ENCODE measurements at places on chromosomes 7 and 10.

- H3K4me3 ChIP-seq = no peak overlapping the region
- H3K27me3 ChIP-seq = peaks cover 31% of the 10 kb centered on the region
- no peaks in the 10 kb centered on the region for H3K36me3 ChIP-seq
- DNase-seq = peak; percentile 94
- no peaks in the 10 kb centered on the region for H3K4me1 ChIP-seq
- no peak overlapping the region for H3K27ac ChIP-seq
Observed at GRCh38 chr10:128540781-128541761, 414.8 kb upstream of the MKI67 start.

DNA sequence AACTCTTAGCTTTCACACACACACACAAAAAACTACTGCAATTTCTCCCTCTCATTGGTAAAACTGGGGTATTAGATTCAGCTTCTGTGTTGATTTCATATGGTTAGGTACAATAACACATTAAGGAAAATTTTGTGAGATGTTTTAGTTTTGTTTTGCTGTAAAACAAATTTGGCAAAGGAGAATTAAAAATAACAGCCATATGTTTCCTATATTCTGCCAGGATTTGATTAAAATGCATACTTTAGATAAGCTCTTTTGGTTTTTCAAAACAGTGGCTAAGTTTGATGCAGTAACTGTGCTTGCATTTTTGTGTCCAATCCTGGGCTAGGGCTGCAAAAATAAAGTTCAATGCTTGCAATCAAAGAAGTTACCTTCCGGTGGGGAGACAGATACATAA, 126.3 kb downstream of the CALCR start:
- no peak overlapping the region for H3K4me3 ChIP-seq
- H3K36me3 ChIP-seq = no peaks in the 10 kb centered on the region
- no peaks in the 10 kb centered on the region for H3K27me3 ChIP-seq
- DNase-seq = peak; percentile 5

GRCh38 chr10:43166880-43167497, 28.7 kb downstream of the CSGALNACT2 start:
- DNase-seq = no peak
- no peak overlapping the region for H3K4me3 ChIP-seq
- no peaks in the 10 kb centered on the region for H3K27me3 ChIP-seq
- H3K4me1 ChIP-seq = no peaks in the 10 kb centered on the region

- H3K36me3 ChIP-seq = no peaks in the 10 kb centered on the region
- H3K27ac ChIP-seq = no peak overlapping the region
- no peaks in the 10 kb centered on the region for H3K27me3 ChIP-seq
Observed at GRCh38 chr7:122748195-122748594, 45.5 kb upstream of the RNF148 start.

GRCh38 chr7:75639071-75639885, 99.5 kb downstream of the HIP1 start:
- H3K36me3 ChIP-seq = no peaks in the 10 kb centered on the region
- peak overlapping the region; percentile 60 for H3K4me3 ChIP-seq
- peak overlapping the region; percentile 83 for H3K27ac ChIP-seq
- H3K4me1 ChIP-seq = peaks cover 15% of the 10 kb centered on the region

DNA sequence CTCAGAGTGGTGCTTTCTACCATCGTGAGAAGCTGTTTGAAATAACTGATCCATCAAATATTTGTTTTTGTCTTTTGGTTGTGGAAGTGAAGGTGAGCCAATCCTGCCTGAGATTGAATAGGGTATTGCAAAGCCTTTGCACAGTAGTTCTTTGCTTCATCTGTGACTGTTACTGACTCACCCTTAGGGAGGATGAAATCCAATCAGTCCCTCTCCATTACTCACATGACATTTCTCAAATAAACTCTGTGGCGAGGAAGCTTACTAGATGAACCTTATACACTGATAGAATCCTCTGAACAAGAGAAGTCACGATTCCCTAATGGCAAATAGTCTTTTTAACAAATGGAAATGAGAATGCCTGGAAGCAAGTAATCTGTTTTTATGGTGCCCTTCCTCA, 31.9 kb downstream of the HEPACAM2 start:
- H3K36me3 ChIP-seq = no peaks in the 10 kb centered on the region
- H3K4me3 ChIP-seq = no peak overlapping the region
- no peaks in the 10 kb centered on the region for H3K4me1 ChIP-seq
- DNase-seq = no peak
- H3K27ac ChIP-seq = no peak overlapping the region

DNA sequence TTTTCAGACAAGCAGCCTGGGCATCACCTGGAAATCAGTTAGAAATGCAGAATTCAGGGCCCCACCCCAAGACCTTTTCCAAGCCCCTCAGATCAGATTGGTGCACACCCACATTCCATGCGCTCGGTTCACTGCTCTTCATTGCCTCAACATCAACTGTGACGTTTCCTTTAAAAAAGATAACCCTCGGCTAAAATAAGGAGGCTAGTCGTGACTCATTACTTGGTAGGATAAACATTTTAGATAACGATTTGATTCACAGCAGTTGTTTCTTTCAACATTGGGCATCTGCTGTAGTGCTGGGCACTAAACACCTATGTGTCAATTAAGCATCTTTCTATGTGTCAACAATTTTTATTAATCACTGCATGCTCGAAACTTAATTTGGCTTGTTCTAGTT, 191.1 kb upstream of the LRGUK start:
- H3K27me3 ChIP-seq = no peaks in the 10 kb centered on the region
- H3K36me3 ChIP-seq = peaks cover 7% of the 10 kb centered on the region
- no peak overlapping the region for H3K4me3 ChIP-seq
- H3K4me1 ChIP-seq = no peaks in the 10 kb centered on the region
- no peak for DNase-seq
- no peak overlapping the region for H3K27ac ChIP-seq

DNA sequence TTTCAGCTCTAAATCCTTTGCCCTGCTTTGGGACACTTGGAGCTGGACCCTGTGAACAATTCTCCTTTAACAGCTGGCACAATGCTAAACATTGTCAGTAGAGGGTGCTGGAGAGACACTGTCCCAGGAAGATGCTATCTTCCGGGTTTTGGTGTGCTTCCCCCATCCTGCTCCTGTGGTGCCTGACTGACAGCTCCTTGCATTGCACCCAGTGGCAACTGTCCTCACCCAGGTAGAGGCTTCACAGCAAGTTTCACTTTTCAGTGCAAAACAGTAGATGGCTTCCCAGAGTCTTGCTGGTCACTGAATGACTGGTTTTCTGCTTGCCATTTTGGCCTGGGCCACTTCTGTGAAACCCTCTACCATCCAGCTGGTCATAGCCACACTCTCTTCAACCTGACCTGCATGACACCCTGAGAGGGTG, 77.3 kb downstream of the CDC14C start:
- peak; percentile 16 for DNase-seq
- H3K27me3 ChIP-seq = no peaks in the 10 kb centered on the region
- H3K27ac ChIP-seq = no peak overlapping the region
- no peaks in the 10 kb centered on the region for H3K36me3 ChIP-seq

DNA sequence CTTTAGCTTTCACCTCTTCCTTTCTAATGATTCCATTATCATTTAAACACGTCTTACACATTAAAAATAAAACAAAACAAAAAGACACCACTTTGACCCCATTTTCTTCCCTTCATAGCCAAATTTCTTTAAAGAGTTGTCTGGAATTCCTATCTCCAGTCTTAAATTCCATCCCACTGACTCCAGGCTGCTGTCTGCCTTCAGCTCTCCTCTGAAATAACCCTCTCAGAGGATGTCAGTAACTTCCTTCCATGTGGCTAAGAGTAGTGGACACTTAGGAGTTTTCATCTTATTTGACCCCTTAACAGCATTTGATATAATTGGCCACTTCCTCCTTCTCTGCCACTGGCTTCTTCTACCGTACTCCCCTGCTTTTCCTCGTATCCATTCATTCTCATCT, 69.6 kb upstream of the MKX start:
- H3K27me3 ChIP-seq = no peaks in the 10 kb centered on the region
- no peak overlapping the region for H3K4me3 ChIP-seq
- DNase-seq = no peak
- no peaks in the 10 kb centered on the region for H3K4me1 ChIP-seq

DNA sequence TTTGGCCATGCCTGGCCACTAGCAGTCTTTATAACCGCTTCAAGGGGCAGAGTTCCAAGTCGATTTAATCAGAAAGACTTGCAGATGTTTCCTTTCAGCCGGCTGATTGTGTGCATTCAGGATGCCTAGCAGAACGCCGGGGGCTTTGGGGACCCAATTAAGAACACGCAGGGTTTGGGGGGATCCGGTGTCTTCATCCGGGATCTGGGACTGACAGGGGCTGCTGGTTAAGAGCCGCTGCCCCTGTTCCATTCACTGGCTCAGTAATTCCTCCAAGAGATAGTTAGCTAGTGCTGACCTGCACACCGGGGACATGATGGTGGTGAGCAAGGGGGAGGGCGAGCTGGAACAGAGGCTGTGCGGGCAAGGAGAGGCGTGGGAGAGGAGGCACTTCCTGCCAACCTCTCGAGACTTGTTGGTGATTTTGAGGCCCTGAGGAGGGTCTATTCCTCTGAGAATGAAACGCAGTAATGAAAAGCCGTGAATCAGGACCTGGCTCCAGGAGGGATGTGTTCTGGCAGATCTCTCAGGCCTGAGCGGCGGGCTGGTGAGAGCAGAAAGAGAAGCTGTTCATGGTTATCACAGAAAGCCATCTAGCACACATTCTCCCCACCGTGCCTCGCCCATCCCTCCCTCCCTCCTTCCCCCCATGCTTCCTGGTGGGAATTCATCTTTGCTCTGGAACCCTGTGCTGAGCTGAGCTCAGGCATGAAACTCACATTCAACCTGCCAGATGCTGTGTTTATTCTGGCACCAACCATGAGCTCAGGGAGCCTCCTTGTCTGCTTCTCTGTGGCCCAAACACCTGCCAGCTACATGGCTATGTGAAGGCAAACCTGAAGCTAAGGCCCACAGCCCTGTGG, 152.0 kb downstream of the CCDC3 start:
- no peaks in the 10 kb centered on the region for H3K27me3 ChIP-seq
- peaks cover 8% of the 10 kb centered on the region for H3K4me1 ChIP-seq
- H3K36me3 ChIP-seq = no peaks in the 10 kb centered on the region
- no peak overlapping the region for H3K4me3 ChIP-seq
- H3K27ac ChIP-seq = no peak overlapping the region
- DNase-seq = peak; percentile 78

DNA sequence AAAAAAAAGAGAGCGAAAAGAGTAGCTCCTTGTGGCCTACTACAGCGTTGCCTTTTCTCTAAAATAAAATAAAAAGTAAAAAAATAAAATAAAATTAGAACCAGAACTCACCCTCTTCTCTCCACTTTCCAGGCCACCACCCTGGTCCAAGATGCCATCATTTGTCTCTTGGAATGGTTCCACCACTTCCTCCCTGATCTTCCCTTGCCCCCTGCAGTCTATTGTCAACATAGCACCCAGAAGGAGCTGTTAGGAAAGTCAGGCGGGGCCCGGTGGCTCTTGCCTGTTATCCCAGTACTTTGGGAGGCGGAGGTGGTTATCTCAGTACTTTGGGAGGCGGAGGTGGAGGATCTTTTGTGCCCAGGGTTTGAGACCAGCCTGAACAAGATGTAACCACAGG, 7.6 kb upstream of the GRID2IP start:
- no peak overlapping the region for H3K4me3 ChIP-seq
- H3K27me3 ChIP-seq = no peaks in the 10 kb centered on the region
- peak; percentile 46 for DNase-seq
- H3K36me3 ChIP-seq = no peaks in the 10 kb centered on the region

- H3K27ac ChIP-seq = no peak overlapping the region
- no peaks in the 10 kb centered on the region for H3K36me3 ChIP-seq
- H3K27me3 ChIP-seq = peaks cover 5% of the 10 kb centered on the region
- DNase-seq = no peak
- no peak overlapping the region for H3K4me3 ChIP-seq
- H3K4me1 ChIP-seq = no peaks in the 10 kb centered on the region
Observed at GRCh38 chr10:1939016-1939415, 201.7 kb upstream of the ADARB2 start.

All from lung (tissue), 17 donors.